ENCODE measurements at places on chromosomes 13 and 19. TPM values are rescaled to one million over a fixed set of nuclear protein-coding genes. Genes with fewer than 3 reads are reported as not detected.
A peak's percentile ranks its signal among the peaks of the same experiment; 100 is the strongest.

- DNase-seq, result no peak
These were observed 303.5 kb downstream of the TEX29 start for GRCh38 chr13:111623743-111624505.

DNA sequence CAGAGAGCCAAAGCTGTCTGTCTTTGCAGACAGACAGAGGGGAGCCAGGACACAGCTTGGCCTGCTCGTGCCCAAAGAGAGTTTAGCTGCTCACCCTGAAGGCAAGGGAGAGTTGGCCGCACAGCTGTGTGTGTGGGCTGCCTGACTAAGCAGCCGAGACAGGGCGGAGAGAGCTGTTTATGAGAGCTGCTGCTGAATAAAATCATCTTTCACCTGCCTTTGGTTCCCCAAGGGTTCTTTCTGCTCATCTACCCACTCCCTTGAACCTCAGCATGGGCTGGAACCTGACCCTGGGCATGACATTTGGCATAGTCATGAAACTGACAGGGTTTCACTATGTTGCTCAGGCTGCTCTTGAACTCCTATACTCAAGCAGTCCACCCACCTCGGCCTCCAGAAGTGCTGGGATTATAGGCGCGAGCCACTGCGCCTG is 98.2 kb downstream of the RBM26 start:
- DNase-seq, result peak; percentile 37

GRCh38 chr13:23231241-23231640 is 50.5 kb downstream of the SGCG start:
- DNase-seq, result no peak

The C19orf67 gene
- not detected for total RNA-seq

DNA sequence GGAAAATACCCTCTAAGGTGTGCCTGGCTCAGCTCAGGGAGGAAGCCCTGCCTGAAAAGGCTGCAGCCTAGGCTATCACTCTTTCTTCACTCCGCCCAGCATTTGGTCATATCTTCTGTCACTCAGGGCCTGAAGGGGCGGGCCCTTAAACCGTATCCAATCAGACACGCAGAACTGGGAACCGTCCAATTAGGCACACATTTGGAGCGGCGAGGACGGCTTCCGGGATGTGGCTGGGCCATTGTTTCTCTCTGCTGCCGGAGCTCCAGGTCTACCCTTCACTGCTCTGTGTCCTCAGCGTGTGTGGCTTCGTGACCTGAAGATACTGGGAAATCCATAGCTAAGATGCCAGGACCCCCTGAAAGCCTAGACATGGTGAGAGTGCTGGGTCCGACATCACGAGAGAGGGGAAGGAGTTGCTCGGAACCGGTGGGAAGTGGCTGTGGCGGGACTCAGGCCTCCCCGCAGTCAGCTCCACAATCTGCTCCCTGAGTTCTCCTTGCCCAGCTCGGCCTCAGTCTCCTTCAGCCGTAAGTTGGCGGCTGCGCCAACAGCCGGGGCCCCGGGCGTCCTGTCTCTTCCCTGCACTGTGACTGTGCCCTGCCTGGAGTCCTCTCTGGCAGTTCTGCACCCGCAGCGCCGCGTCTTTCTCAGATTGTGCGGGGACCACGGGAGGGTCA is at the start of gene ZNF493:
TSS of gene ZNF493 (plus strand) at position 241 of the 680 bp plus-strand sequence. CDS start at position 346, 105 bp downstream.
- DNase-seq, result peak; percentile 89

DNA sequence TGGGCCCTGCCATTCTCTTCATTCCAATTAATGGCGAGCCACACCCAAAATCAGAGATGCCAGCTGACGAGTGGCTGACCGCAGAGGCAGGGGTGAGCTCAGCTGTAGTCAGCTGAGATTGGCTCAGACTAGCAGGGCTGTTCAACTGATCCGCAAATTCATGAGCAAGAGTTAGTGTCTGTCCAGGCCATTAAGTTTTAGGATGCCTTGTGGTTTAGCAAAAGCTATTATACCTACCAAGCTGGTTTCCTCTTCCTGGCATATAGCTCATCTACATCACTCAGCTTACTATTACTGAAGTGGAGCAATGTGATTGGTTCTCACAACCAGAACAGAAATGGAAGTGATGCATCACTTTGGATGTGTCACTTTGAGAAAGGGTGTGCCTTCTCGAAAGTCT is 148.7 kb downstream of the NALCN start:
- DNase-seq, result peak; percentile 93

DNA sequence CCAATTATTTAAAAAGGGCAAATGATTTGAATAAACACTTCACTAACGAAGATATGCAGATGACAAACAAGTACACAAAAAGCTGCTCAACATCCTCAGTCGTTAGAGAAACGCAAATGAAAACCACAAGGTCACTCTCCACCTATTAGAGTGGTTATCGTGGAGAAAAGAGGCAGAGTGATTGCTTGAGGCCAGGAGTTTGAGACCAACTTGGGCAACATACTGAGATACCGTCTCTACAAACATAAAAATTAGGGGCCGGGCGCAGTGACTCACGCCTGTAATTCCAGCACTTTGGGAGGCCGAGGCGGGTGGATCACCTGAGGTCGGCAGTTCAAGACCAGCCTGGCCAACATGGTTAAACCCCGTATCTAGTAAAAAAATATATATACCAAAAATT is 27.2 kb downstream of the BLOC1S3 start:
- no peak for DNase-seq

GRCh38 chr19:32748497-32748896 is 28.9 kb downstream of the TDRD12 start:
- DNase-seq, result no peak

DNA sequence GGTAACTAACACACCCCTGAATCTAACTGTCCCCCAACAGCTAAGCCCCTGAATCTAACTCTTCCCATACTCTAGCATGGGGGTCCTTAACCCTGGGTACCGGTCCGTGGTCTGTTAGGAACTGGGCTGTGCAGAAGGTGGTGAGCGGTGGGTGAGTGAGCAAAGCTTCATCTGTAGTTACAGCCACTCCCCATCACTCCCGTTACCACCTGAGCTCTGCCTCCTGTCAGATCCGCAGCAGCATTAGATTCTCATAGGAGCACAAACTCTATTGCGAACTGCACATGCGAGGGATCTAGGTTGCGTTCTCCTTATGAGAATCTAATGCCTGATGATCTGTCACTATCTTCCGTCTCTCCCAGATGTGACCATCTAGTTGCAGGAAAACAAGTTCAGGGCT is 6.2 kb upstream of the PHLDB3 start:
- no peak for DNase-seq

The DACH1 gene
- total RNA-seq, result 0.05 TPM

All from renal cortical epithelial cell (primary cell).